ENCODE measurements at places on chromosomes 7 and 10. TPM values are rescaled to one million over a fixed set of nuclear protein-coding genes. Genes with fewer than 3 reads are reported as not detected.

TUBAL3 gene
- 0.14 TPM for total RNA-seq

PRLHR gene
- total RNA-seq, result not detected

NPFFR1 gene
- total RNA-seq, result not detected

GARIN1A gene
- 0.37 TPM for total RNA-seq

MUC12 gene
- total RNA-seq, result 1.5 TPM

STRIP2 gene
- total RNA-seq, result 86.6 TPM

CYP3A5 gene
- not detected for total RNA-seq

NPSR1 gene
- not detected for total RNA-seq

CPN1 gene
- total RNA-seq, result not detected

NKX1-2 gene
- not detected for total RNA-seq

PRSS37 gene
- not detected for total RNA-seq

FFAR4 gene
- not detected for total RNA-seq

SRI gene
- total RNA-seq, result 188 TPM

ELN gene
- not detected for total RNA-seq

ZC3HAV1L gene
- 38.5 TPM for total RNA-seq

PRPS1L1 gene
- not detected for total RNA-seq
